AG08396 (cell line): ENCODE measurements at places on chromosomes 7 and 10.

- no peak for DNase-seq
Observed at GRCh38 chr10:122454071-122454470, 382 bp upstream of the ARMS2 start.

DNA sequence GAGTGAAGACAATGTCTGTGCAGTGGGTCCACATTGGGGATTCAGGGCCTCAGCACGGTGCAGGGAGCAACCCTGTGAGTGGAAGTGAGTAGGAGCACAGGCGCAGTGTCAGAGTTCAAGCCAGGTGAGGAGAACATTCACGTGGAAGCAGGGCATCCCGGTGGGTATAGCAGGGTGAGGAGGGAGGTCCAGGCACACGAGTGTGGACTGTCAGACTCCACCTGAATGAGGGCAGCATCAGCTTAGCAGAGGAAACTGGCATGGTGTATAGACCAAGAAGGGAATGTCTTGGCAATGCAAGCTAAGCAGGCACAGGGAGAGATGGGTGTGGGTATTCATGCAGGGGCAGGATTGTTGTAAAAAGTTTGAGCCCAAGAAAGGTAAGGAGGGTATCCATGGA is 15.3 kb upstream of the LRRC72 start:
- no peak for DNase-seq

DNA sequence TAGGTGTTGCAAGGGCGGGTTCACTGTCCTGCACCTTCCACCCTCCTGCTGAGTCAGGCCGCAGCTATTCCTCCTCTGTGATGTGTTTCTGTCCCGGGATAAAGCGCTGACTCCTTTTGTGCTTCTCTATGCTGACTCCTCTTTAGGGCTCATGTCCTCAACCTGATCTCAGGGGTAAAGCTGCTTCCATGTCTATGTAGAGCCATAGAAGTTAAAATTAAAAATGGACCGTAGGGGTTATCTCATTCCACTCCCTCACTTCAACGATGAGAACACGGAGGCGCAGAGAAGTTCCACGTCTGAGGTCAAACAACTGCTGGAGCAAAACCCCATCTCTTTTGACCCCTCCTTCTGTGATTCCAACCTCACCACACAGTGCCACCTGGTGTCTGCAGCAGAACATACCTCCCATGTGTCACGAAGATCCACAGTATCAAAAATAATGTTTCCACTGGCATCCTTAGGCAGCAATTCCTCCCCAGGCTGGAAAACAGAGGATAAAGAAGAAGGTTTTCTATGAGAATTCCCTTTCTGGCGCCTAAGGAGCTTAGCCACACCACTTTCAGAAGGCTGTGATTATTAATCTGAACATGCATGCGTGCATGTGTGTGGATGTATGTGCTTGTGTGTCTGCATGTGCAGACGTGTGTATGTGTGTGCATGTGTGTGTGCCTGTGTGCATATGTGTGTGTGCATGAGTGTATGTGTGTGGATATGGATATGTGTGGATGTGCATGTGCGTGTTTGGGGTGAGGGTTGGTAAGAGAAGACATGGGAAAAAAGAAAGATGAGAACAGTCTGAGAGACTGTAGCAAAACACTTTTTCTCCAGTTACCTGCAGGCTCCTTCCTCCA is 81.2 kb upstream of the UCN3 start:
- peak; percentile 51 for DNase-seq

DNA sequence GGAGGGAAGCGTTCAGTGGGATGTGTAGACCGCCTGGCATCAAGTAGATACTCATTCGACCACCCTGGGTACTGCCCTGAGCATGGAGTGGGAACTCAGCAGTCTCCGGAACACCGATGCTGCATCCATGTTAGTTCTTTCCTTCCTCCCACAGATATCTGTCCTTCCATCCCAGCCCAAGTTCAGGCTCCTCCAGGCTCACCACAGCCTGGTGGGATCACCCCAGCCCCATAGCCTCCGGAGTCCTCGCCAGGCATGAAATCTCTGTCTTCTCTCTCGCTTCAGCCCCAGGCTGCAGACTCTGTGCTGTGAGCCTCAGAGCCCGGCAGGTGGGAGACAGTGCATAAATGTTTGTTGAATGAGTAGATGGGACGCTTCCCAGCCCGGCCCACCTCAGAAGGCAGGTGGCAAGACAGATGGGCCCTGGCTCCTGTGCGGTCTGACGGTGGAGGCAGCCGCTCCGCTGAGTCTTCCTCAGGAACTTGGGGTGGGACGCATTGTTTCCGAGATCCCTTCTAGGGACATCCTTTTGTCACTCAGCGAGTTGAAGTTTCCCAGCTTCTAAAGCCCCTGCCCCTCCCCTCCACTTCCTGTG is 42.9 kb downstream of the ELFN1 start:
- DNase-seq, result no peak

- DNase-seq, result no peak
Observed at GRCh38 chr7:155277385-155277994, 20.2 kb upstream of the INSIG1 start.

GRCh38 chr7:10355816-10356215 is 617.9 kb upstream of the PHF14 start:
- DNase-seq, result no peak

DNA sequence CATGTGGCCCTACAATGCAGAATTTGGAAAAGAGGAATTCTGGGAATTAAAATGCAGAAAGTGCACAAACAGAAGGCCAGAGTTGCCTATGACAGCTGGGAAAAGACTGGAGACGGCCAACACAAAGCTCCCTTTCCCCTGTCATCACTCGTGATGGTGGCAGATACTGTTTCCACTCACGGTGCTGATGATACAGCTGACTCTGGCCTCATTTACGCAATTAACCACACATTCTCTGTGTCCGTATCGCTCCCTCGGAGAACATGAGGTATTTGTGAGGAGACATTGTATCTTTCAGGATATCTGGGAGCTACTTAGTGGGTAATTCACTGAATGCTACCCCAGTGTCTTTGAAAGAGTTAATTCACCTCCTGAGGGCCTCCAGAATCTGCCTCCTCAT is 172.8 kb downstream of the TAX1BP1 start:
- DNase-seq, result no peak

DNA sequence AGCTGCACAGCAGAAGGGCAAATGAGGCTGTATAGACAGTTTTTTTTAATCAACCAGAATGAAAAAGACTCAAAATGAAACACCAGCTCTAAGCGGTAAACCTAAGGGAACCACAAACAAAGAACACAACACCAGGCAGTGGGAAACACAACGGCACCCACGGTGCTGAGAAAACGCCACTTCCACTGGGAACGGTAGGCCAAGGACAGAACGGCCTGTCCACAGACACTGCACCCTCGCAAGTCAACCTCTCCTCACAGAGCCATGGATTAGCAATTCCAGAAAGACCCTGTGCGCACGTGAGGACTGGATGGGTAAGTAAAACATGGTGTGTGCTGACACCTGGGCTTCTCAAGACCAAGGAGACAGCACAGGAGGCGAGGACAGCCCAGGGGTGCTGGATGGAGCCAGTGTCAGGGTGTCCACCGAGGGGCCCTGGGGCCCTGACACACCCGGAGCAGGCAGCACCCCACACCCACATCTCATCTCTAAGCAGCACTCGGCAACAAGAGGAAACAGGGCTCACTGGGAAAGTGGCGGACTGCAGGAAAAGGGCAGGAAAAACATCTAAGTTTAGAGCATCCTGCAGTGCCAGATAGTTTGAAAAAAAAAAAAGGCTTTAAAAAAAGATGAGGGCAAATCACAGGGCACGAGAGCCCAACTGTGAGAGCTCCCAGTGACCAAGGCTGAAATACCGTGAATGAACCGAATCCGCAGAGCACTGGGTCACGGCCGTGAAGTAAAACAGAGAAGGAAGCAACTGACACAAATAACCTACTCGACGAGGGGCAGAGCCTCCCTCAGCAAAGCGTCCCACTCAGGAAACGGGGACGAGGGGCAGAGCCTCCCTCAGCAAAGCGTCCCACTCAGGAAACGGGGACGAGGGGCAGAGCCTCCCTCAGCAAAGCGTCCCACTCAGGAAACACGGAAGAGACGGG is 120.2 kb downstream of the MAD1L1 start:
- no peak for DNase-seq
